ENCODE measurements at places on chromosomes 1 and 21. TPM values are rescaled to one million over a fixed set of nuclear protein-coding genes. Genes with fewer than 3 reads are reported as not detected.

- H3K27ac ChIP-seq, result no peak overlapping the region
- H3K4me1 ChIP-seq, result no peaks in the 10 kb centered on the region
- no peaks in the 10 kb centered on the region for H3K36me3 ChIP-seq
- H3K4me3 ChIP-seq, result no peak overlapping the region
- no peaks in the 10 kb centered on the region for H3K27me3 ChIP-seq
Observed at GRCh38 chr1:156832434-156832833, 15.8 kb upstream of the SH2D2A start.

GRCh38 chr1:147142886-147143285, 29.4 kb downstream of the PRKAB2 start:
- no peak overlapping the region for H3K4me3 ChIP-seq
- no peak for DNase-seq
- no peaks in the 10 kb centered on the region for H3K36me3 ChIP-seq

- H3K27me3 ChIP-seq, result no peaks in the 10 kb centered on the region
- no peaks in the 10 kb centered on the region for H3K36me3 ChIP-seq
- no peak overlapping the region for H3K4me3 ChIP-seq
- DNase-seq, result no peak
- no peak overlapping the region for H3K27ac ChIP-seq
Observed at GRCh38 chr1:1142844-1143243, 27.0 kb upstream of the C1orf159 start.

- DNase-seq, result peak; percentile 92
- H3K27me3 ChIP-seq, result peaks cover 24% of the 10 kb centered on the region
- no peaks in the 10 kb centered on the region for H3K36me3 ChIP-seq
Observed at GRCh38 chr1:7704214-7705047, 66.7 kb upstream of the VAMP3 start.

- H3K4me3 ChIP-seq, result no peak overlapping the region
- peaks cover 11% of the 10 kb centered on the region for H3K27me3 ChIP-seq
- H3K36me3 ChIP-seq, result no peaks in the 10 kb centered on the region
- no peak for DNase-seq
- H3K4me1 ChIP-seq, result peaks cover 11% of the 10 kb centered on the region
Observed at GRCh38 chr21:34674468-34674867, 5.7 kb downstream of the CLIC6 start.

DNA sequence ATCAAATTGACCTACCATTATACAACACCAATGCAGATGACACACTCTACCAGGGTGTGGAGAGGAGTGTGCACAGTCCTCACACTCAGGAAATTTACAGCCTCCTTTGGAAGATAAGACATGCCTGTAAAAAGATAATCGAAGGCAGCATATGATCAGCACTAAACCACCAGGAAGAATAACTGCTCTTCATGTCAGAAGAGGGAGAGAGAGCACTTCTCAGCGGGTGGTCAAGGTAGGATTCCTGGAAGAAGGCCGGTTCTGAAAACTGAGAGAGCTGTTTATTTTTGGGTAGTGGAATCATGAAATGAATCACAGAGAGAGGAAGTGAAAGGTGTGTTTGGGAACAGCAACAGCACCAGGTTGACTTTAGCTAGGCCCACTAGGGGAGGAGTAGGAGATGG, 14.0 kb upstream of the ZNF697 start:
- no peak overlapping the region for H3K27ac ChIP-seq
- H3K36me3 ChIP-seq, result no peaks in the 10 kb centered on the region
- DNase-seq, result no peak
- H3K4me3 ChIP-seq, result no peak overlapping the region
- H3K27me3 ChIP-seq, result no peaks in the 10 kb centered on the region

GRCh38 chr1:98931128-98931835, 73.4 kb downstream of the PLPPR5 start:
- no peaks in the 10 kb centered on the region for H3K36me3 ChIP-seq
- no peak overlapping the region for H3K4me3 ChIP-seq
- no peak for DNase-seq

GRCh38 chr1:171343727-171344472, 29.9 kb downstream of the FMO4 start:
- no peak for DNase-seq
- no peak overlapping the region for H3K27ac ChIP-seq
- no peaks in the 10 kb centered on the region for H3K27me3 ChIP-seq
- H3K4me1 ChIP-seq, result no peaks in the 10 kb centered on the region

DNA sequence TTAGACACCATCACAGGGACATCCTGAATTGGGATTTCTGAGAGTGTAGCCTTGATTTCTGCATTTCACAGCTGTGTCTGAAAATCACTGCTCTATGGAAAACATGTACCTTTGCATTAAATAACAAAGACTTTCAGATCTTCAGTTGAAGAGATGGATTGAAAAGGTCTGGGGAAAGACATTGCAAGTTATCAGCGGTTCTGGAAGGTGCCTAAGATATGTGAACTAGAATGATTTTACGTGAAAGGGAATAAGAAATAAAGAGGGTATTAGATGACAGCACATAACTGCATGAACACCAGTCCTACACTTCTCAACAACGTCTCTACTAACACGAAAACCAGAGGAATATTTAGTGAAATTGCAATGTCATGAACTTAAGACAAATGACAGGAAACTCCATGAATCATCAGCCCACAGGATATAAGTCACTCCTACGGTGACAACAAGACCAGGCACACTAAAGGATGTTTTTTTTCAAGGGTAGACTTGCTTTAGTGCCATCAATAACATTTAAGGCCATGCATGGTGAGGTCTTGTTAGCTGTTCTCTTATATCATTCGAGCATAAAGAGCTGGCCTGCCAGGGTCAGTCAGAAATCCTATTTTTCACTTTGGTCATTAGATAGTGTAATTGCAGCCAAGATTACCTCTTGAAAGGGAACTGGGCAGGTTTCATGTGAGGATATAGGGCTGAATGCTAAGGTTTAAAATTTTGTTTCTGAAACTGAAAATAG, 283.1 kb downstream of the GRIK1 start:
- H3K36me3 ChIP-seq, result no peaks in the 10 kb centered on the region
- H3K27ac ChIP-seq, result no peak overlapping the region
- H3K4me1 ChIP-seq, result no peaks in the 10 kb centered on the region

- DNase-seq, result no peak
- no peak overlapping the region for H3K4me3 ChIP-seq
- no peaks in the 10 kb centered on the region for H3K27me3 ChIP-seq
- H3K36me3 ChIP-seq, result no peaks in the 10 kb centered on the region
Observed at GRCh38 chr1:220342853-220343252, 70.6 kb upstream of the RAB3GAP2 start.

DNA sequence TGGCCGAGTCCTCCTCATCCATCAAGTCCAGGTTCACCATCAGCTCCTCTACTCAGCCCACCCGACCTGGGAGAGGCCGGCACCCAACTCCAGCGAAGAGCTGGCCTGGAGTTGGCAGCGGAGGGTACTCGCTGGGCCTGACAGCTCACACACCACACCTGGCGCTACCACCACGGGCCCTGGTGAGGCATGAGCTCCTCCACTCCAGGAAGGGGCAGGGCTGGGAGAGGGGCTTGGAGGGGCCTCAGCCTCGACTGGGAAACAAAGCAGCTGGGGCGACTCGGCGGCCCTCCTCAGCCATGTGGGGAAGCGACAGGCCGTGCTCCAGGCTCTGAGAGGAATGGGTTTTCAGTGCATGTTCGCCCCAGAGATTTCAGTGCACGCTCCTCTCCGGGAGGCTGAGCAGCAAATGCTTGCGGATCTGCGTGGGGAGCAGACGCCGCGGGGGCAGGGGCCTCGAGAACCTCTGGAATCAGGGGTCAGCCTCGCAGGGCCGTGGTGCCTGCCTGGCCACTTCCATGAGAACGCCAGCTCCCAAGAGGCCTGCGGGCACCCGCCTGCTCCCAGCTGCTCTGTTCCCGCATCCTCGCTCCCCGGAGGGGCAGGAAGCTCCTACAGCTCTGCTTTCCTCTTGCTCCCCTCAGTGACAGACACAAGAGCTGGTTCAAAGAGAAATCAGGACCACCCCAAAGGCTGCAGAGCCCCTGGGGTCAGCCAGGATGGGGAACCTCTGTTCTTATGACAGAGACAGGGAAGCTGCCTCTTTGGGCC, 18.9 kb upstream of the GPR153 start:
- no peak overlapping the region for H3K4me3 ChIP-seq
- no peak overlapping the region for H3K27ac ChIP-seq
- H3K27me3 ChIP-seq, result no peaks in the 10 kb centered on the region
- no peaks in the 10 kb centered on the region for H3K36me3 ChIP-seq

- H3K27me3 ChIP-seq, result no peaks in the 10 kb centered on the region
- peak; percentile 69 for DNase-seq
- H3K4me3 ChIP-seq, result no peak overlapping the region
- no peaks in the 10 kb centered on the region for H3K4me1 ChIP-seq
Observed at GRCh38 chr1:51768971-51769588, 109.4 kb downstream of the NRDC start.

GRCh38 chr1:206843626-206844025, 21.8 kb upstream of the IL20 start:
- no peak for DNase-seq
- no peaks in the 10 kb centered on the region for H3K27me3 ChIP-seq
- no peak overlapping the region for H3K27ac ChIP-seq
- H3K4me1 ChIP-seq, result no peaks in the 10 kb centered on the region

GRCh38 chr1:44543786-44544185, 130.5 kb downstream of the TMEM53 start:
- no peaks in the 10 kb centered on the region for H3K27me3 ChIP-seq
- no peaks in the 10 kb centered on the region for H3K4me1 ChIP-seq
- DNase-seq, result no peak
- H3K27ac ChIP-seq, result no peak overlapping the region
- no peaks in the 10 kb centered on the region for H3K36me3 ChIP-seq
- H3K4me3 ChIP-seq, result no peak overlapping the region

- H3K4me1 ChIP-seq, result no peaks in the 10 kb centered on the region
- H3K4me3 ChIP-seq, result no peak overlapping the region
- no peaks in the 10 kb centered on the region for H3K36me3 ChIP-seq
Observed at GRCh38 chr1:100769906-100770646, 50.5 kb downstream of the VCAM1 start.

GRCh38 chr1:196590012-196590708, 18.1 kb downstream of the KCNT2 start:
- H3K27ac ChIP-seq, result no peak overlapping the region
- H3K4me3 ChIP-seq, result no peak overlapping the region
- H3K4me1 ChIP-seq, result no peaks in the 10 kb centered on the region
- no peak for DNase-seq

GRCh38 chr1:162570718-162571117, 9.2 kb downstream of the UAP1 start:
- H3K27ac ChIP-seq, result no peak overlapping the region
- no peak overlapping the region for H3K4me3 ChIP-seq
- H3K36me3 ChIP-seq, result no peaks in the 10 kb centered on the region
- H3K4me1 ChIP-seq, result no peaks in the 10 kb centered on the region
- H3K27me3 ChIP-seq, result no peaks in the 10 kb centered on the region

- no peaks in the 10 kb centered on the region for H3K4me1 ChIP-seq
- no peak for DNase-seq
- H3K4me3 ChIP-seq, result no peak overlapping the region
- no peak overlapping the region for H3K27ac ChIP-seq
Observed at GRCh38 chr1:5725855-5726585, 266.2 kb downstream of the NPHP4 start.

- no peaks in the 10 kb centered on the region for H3K27me3 ChIP-seq
- no peaks in the 10 kb centered on the region for H3K4me1 ChIP-seq
- peaks cover 10% of the 10 kb centered on the region for H3K36me3 ChIP-seq
- DNase-seq, result no peak
- no peak overlapping the region for H3K4me3 ChIP-seq
Observed at GRCh38 chr1:19698181-19698580, 33.5 kb downstream of the HTR6 start.

DNA sequence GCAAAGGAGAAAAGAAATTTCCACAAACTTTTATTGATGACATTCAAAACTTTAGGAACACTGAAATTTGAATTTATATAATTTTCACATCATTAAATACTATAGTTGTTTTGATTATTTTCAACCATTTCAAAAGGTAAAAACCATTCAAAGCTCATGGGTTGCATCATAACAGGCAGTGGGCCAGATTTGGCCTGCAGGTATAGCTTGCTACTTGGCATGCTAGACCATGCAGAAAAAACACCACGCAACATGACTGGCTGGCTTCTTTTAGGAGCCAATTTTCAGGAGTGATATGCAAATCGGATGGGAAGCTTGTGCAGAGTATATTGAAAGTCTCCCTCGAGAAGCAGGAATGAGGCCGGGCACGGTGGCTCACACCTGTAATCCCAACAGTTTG, 144.8 kb downstream of the GLUL start:
- H3K27ac ChIP-seq, result no peak overlapping the region
- H3K4me1 ChIP-seq, result no peaks in the 10 kb centered on the region
- no peak overlapping the region for H3K4me3 ChIP-seq
- H3K36me3 ChIP-seq, result no peaks in the 10 kb centered on the region

DNA sequence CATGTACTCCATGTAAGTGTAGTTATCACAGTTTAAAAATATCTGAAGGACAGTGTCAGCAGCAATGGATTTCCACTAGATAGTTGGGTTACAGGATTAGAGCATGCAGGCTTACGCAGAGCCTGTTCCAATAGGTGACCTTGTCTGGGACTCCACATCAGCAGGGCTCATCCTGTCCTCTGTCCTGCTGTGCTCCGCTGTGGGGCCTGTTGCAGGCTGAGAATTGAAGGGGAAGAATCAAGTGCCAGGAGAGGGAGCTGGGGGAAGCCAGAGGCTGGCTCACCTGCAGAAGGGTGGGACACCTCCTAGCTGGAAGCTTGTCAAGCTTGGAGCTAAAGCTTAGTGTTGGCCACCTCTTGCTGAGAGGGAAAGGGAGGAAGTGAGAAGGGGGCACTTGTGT, 62.8 kb downstream of the XCL2 start:
- H3K4me1 ChIP-seq, result peaks cover 35% of the 10 kb centered on the region
- no peak overlapping the region for H3K4me3 ChIP-seq
- no peak for DNase-seq
- no peaks in the 10 kb centered on the region for H3K36me3 ChIP-seq
- no peaks in the 10 kb centered on the region for H3K27me3 ChIP-seq

GRCh38 chr1:150596976-150597375, 17.6 kb upstream of the MCL1 start:
- no peak overlapping the region for H3K27ac ChIP-seq
- H3K27me3 ChIP-seq, result no peaks in the 10 kb centered on the region
- no peaks in the 10 kb centered on the region for H3K4me1 ChIP-seq
- no peak for DNase-seq

SLFNL1 gene
- total RNA-seq, result 0.09 TPM

LMX1A gene
- total RNA-seq, result not detected

HFM1 gene
- not detected for total RNA-seq

CLDN17 gene
- total RNA-seq, result not detected

FBXO28 gene
- 26.2 TPM for total RNA-seq

PRDM15 gene
- total RNA-seq, result 11.9 TPM

HCRTR1 gene
- not detected for total RNA-seq

SPRR1A gene
- total RNA-seq, result not detected

All from natural killer cell (primary cell).